H1 (cell line): ENCODE measurements at places on chromosomes 16 and 17. TPM values are rescaled to one million over a fixed set of nuclear protein-coding genes. Genes with fewer than 3 reads are reported as not detected.

GRCh38 chr17:51674579-51675255 is 414.4 kb downstream of the UTP18 start:
- DNase-seq = no peak
- no peaks in the 10 kb centered on the region for H3K36me3 ChIP-seq
- H3K27ac ChIP-seq = no peak overlapping the region

The ATXN7L3 gene
- total RNA-seq = 103 and 106 TPM in 2 replicates

The TUFM gene
- 243 and 249 TPM in 2 replicates for total RNA-seq

The TBC1D3K gene
- not detected in 2 replicates for total RNA-seq

DNA sequence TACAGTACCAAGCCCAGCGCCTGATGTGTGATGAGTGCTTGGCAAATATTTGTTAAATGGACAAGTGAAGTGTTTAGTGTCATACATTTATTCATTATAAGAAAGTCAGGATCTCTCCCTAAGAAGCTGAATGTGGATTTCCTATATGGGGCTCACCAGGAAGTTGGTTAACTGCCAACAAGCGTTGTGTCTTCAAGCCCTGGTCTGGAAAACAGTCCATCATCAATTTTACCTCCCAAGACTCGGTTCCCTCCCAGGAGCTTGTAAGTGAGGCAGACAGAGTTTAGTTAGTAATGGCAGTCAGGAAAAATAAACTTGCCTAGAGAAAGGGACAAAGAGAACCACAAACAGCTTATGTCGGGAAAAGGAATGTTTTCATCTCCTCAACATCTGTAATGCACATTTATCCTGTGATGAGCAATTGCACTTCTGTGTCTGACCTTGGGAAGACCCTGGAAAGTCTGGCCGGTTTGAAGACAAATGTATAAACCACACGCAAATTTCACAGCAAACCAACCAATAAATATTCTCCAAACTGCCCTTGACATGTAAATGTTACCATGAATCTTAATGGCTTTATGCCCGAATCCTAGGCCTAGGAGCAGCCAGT is 28.3 kb downstream of the C16orf95 start:
- H3K4me3 ChIP-seq = no peak overlapping the region
- H3K27me3 ChIP-seq = no peaks in the 10 kb centered on the region

DNA sequence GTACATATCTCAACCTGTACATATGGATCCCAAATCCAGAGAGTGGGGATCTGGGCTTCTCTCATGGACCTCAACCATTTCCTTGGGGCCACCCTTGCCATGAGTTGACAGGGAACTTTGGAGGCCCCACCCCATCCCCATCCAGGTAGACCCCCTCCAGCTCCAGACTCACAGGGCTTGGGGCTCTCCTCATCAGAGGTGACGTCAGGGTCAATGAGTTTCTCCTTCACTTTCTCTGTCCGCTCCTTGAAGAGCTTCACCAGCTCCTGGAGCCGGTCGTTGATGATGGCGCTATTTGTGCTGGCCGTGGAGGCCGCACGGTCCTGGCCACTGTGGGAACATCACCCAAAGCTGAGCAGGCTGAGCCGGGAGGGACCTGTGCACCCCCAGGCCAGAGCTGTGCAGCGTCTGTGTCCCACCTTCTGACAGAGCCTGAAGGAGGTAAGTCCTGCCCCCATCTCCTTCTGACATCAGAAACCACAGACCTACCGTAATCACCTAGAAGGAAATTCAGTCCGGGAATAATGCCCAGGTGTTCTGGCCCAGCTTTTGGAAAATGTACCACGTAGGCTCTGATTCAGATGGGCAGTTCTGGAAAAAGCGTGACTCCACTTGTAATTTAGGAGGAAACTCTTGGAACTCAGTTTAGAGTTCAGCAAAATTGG is 50.6 kb downstream of the CNGB1 start:
- H3K4me1 ChIP-seq = no peaks in the 10 kb centered on the region; the same call in 1 of the 2 replicates
- DNase-seq = no peak
- H3K27ac ChIP-seq = no peak overlapping the region
- H3K4me3 ChIP-seq = no peak overlapping the region
- no peaks in the 10 kb centered on the region for H3K27me3 ChIP-seq
- no peaks in the 10 kb centered on the region for H3K36me3 ChIP-seq

The MFAP4 gene
- 3.6 and 3.8 TPM in 2 replicates for total RNA-seq

- H3K36me3 ChIP-seq = no peaks in the 10 kb centered on the region
- no peak overlapping the region for H3K27ac ChIP-seq
- no peaks in the 10 kb centered on the region for H3K27me3 ChIP-seq
- H3K4me1 ChIP-seq = no peaks in the 10 kb centered on the region
These were observed 86.7 kb downstream of the SHISA9 start for GRCh38 chr16:12988071-12988470.

The LRRC37A2 gene
- 10.7 and 11.6 TPM in 2 replicates for total RNA-seq

- H3K4me3 ChIP-seq = peak overlapping the region; percentile 48
- H3K27ac ChIP-seq = no peak overlapping the region
- DNase-seq = no peak
- H3K27me3 ChIP-seq = peaks cover 12% of the 10 kb centered on the region; the same call in 1 of the 2 replicates
These were observed 794 bp upstream of the CPNE7 start for GRCh38 chr16:89574681-89575246.

GRCh38 chr17:81390873-81391255 is 4.4 kb upstream of the BAHCC1 start:
- DNase-seq = no peak
- peaks cover 47% of the 10 kb centered on the region for H3K4me1 ChIP-seq
- no peak overlapping the region for H3K4me3 ChIP-seq
- no peak overlapping the region for H3K27ac ChIP-seq

DNA sequence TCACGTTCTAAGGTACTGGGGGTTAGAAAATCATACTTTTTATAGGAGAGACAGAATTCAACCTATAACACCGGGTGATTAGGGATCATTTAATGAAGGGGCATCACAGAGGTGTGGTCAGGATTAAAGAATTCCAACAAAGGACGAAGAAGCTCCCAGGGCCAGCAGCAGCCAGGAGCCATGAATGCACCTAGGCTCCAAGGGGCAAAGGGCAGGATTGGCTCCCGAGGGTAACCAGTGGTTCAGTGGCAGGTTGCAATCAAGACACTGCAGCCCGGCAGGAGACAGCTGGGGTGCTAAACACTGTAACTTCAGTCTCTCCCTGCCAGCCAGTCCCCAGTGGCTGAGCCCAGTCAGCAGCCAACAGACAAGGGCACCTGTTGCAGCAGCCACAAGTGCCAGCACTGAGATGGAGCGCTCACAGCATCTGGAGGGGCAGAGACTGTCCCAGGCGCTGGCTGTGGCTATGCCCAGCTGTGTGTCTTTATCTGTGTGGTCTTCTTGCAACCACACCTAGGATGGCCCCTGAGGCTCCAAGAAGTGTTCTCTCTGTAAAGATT is 23.9 kb downstream of the DHRS7C start:
- no peaks in the 10 kb centered on the region for H3K27me3 ChIP-seq
- H3K27ac ChIP-seq = no peak overlapping the region
- DNase-seq = no peak
- H3K4me3 ChIP-seq = no peak overlapping the region
- no peaks in the 10 kb centered on the region for H3K4me1 ChIP-seq
- H3K36me3 ChIP-seq = no peaks in the 10 kb centered on the region

The NUDT21 gene
- 263 and 277 TPM in 2 replicates for total RNA-seq

GRCh38 chr16:15928261-15929104 is 20.9 kb upstream of the ABCC1 start:
- DNase-seq = no peak
- no peak overlapping the region for H3K27ac ChIP-seq
- no peak overlapping the region for H3K4me3 ChIP-seq
- H3K36me3 ChIP-seq = no peaks in the 10 kb centered on the region

- 0 out of 2 replicates have a peak, but pooled peaks cover 2% of the 10 kb centered on the region for H3K4me1 ChIP-seq
- no peaks in the 10 kb centered on the region for H3K27me3 ChIP-seq
- DNase-seq = no peak
- no peak overlapping the region for H3K4me3 ChIP-seq
These were observed 179.7 kb downstream of the RAB11FIP4 start for GRCh38 chr17:31570951-31571892.

DNA sequence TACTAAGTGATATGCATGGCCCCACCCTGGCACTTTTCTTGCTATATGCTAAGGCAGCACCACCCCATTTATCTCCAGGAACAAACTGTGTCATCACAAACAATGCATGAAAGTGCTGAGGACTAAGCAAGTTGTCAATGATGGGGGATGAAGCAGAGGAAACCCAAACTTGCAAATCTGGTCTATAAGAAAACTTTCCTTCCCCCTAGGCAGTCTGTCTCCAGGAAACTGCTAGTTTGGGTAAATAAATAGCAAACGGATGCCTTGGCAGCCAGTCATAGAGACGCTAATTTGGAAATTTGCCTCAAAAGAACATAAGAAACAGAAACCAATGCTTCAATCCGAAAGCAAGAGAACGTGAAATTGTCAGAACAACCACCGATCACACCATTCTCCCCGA is 5.6 kb upstream of the HSBP1 start:
- H3K4me1 ChIP-seq = peaks cover 9% of the 10 kb centered on the region
- no peaks in the 10 kb centered on the region for H3K27me3 ChIP-seq
- no peaks in the 10 kb centered on the region for H3K36me3 ChIP-seq
- no peak overlapping the region for H3K4me3 ChIP-seq
- H3K27ac ChIP-seq = peak overlapping the region; percentile 58; the same call in 1 of the 2 replicates

DNA sequence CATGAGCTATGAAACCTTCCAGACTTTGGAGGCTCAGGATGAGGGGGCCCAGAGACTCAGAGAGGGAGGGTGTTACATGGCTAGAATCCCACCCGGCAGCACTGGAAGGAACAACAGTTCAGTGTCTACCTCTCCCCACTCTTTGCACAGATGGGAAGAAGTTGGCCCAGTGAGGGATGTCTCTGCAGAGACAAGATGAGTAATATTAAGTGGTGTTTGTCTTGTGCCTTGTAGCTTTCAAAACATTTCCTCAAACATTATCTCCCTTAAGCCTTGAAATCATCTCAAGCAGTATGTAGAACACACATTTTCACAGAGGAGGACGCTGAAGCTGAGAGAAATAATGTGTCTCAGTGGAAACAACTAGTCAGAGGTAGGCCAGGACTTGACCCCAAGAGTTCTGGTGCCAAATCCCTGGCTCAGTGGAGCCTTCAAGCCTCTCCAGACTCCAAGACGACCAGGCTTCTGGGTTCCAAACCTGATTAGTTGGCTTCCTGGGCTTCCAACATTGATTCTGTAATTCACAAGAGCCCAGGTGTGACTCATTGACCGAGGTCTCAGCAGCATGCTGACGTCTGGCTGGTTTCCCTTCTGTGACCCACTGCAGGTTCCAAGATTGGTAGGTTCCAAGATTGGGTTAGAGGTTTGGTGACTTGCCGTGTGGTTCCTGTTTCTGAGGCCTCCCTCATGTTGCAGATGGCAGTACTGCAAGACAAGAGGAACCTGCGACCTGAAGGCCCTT is 7.4 kb downstream of the RNF112 start:
- no peak overlapping the region for H3K27ac ChIP-seq
- DNase-seq = no peak
- no peaks in the 10 kb centered on the region for H3K4me1 ChIP-seq
- no peak overlapping the region for H3K4me3 ChIP-seq
- H3K27me3 ChIP-seq = peaks cover 4% of the 10 kb centered on the region; the same call in 1 of the 2 replicates

- DNase-seq = no peak
- no peaks in the 10 kb centered on the region for H3K27me3 ChIP-seq
- no peak overlapping the region for H3K27ac ChIP-seq
- peaks cover 7% of the 10 kb centered on the region; the same call in 1 of the 2 replicates for H3K4me1 ChIP-seq
- H3K36me3 ChIP-seq = peaks cover 14% of the 10 kb centered on the region
These were observed 362.0 kb downstream of the SEC14L1 start for GRCh38 chr17:77502626-77503292.

DNA sequence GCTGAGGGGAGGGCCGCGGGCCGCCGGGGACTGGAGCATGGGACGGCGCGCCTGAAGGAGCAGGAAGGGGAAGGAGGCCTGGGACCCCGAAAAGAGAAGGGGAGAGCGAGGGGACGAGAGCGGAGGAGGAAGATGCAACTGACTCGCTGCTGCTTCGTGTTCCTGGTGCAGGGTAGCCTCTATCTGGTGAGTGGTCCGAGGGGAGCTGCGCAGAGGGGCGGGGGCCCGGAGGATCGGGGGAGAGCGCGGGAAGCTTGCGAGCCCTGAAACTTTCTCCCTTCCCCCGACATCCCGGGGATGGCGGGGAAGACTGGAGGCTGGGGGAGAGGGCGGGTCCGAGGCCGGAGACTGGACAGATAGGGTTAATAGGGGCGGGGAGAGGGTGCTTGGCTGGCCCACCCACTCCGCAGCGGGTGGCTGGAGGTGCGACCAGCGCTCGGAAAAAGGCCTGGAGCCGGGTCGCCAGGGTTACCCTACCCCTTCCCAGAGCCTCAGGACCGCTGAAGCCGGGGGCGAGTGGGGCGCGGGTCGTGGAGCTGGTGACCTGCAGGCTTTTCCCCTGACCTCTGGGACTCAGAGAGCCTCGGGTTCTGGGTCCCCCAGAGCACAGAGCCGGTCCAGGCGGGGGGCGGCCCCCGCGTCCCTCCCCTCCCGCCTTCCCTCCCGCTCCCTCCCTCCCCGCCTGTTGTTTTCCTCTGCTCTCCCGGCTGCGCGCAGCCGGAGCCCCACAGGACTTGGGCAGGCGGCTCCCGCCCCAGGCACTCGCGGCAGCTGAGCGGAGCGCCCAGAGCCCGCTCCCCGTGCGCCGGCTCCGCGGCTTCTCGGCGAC is 631 bp downstream of the NXPH3 start:
- no peak for DNase-seq
- no peak overlapping the region; the same call in 1 of the 2 replicates for H3K27ac ChIP-seq
- peaks cover 8% of the 10 kb centered on the region for H3K4me1 ChIP-seq
- H3K27me3 ChIP-seq = peaks cover 14% of the 10 kb centered on the region; the same call in 1 of the 2 replicates
- H3K36me3 ChIP-seq = no peaks in the 10 kb centered on the region
- H3K4me3 ChIP-seq = peak overlapping the region; percentile 74

The ABCA10 gene
- total RNA-seq = not detected in 2 replicates

DNA sequence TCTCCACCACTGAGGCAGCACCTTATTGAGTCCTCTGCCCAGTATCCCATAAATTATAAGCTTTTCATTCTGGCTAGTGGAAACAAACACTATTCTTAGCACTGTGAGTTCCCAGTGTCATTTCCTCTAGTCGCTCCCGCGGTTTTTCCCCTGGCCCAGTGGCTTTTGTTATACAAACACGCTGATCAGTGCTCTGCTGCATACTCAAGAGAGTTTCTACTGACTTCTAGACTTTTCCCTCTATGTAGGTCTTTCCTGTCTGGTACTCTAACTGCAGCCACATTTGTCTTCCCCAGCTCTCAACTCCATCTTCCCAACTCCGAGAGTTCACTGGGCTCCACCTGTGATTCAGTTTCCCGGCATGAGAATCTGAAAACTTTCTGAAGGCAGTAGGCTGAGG is 556.6 kb upstream of the SALL1 start:
- DNase-seq = no peak
- no peaks in the 10 kb centered on the region for H3K27me3 ChIP-seq
- no peak overlapping the region for H3K4me3 ChIP-seq
- peaks cover 5% of the 10 kb centered on the region for H3K4me1 ChIP-seq
- no peaks in the 10 kb centered on the region for H3K36me3 ChIP-seq

- no peak for DNase-seq
- no peaks in the 10 kb centered on the region for H3K36me3 ChIP-seq
- H3K4me3 ChIP-seq = no peak within 1 kb of the TSS
- H3K4me1 ChIP-seq = 0 out of 2 replicates have a peak, but pooled peaks cover 2% of the 10 kb centered on the region
- no peak within 1 kb of the TSS for H3K27ac ChIP-seq
These were observed at the start of gene SPDYE4 for GRCh38 chr17:8758137-8758596. Gene SPDYE4 (minus strand): TSS chr17:8758546. CDS start chr17:8758382, 164 bp downstream.
